T follicular helper cell (primary cell): ENCODE measurements at places on chromosomes 5 and 9.
A peak's percentile ranks its signal among the peaks of the same experiment; 100 is the strongest.

- DNase-seq: no peak
These were observed 136.9 kb downstream of the UGCG start for GRCh38 chr9:112033237-112034215.

- no peak for DNase-seq
These were observed 28.5 kb upstream of the CDK5RAP2 start for GRCh38 chr9:120608421-120608820.

- no peak for DNase-seq
These were observed 45.2 kb upstream of the ANKRD31 start for GRCh38 chr5:75281716-75282465.

- DNase-seq: no peak
These were observed 64.3 kb downstream of the CPLANE1 start for GRCh38 chr5:37184748-37185364.

GRCh38 chr9:103721056-103721455 is 373.1 kb upstream of the SMC2 start:
- no peak for DNase-seq

DNA sequence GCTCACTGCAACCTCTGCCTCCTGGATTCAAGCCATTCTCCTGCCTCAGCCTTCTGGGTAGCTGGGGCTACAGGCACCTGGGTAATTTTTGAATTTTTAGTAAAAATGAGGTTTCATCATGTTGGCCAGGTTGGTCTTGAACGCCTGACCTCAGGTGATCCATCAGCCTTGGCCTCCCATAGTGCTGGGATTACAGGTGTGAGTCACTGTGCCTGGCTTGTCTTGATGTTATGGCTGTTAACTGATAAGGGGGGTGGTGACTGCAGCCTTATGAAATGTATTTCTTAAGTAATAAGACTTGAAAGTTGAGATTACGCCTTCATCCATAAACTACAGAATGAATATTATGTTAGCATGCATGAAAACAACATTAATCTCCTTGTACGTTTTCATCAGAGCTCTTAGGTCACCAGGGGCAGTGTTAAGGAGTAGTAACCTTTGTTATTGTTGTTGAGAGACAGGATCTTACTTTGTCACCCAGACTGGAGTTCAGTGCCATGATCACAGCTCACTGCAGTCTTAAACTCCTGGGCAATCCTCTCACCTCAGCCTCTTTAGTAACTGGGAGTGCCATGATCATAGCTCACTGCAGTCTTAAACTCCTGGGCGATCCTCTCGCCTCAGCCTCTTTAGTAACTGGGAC is 148.3 kb downstream of the ATP10B start:
- no peak for DNase-seq

DNA sequence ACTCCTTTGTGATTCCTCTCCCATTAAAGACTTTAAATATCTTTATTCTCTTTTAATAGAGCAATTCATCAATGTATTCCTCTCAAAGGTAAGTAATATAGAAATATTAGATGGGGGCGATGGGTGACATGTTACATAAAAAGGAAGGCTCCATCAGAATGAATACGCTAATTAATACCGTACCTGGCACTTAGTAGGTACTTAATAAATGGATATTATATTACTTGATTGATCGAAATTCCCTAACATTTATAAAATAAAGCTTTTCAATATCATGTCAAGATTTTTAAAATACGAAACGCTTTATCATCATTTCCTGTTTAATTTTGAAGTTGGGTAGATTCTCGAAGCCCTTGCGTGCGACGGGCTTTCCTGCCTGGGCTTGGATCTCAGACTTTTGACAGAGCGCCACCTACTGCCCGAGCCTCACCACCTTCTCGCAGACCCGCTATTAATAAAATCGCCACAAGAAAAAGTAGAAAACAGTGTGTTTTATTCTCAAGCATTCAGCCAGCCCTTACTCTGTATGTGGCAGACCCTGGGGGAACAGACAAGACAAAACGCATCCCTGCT is 99.4 kb downstream of the C5orf15 start:
- DNase-seq: peak; percentile 43

GRCh38 chr5:44809215-44809955 is 638 bp downstream of the MRPS30 start:
- DNase-seq: peak; percentile 16

GRCh38 chr5:173472784-173473278 is 143.6 kb downstream of the BOD1 start:
- no peak for DNase-seq
